H7 (cell line): ENCODE measurements at places on chromosomes 11 and 22.

DNA sequence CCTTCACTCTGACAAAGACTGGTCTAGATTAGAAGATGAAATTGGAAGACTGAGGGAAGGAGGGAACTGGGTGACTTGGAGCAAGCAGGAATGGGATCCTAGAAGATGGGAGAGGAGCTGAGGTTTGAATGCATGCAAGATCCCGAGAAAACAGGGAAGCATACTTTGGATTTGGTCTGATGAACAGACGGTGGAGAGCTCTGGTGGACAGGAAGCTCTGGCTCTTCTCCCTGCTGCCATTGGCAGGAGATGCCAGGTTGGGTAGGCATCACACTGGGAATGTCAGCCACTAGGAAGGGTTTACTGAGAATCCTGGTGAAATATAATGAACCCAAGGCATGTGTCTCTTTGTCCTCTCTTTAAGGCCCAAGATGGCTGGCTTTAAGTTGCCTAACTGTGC is 16.5 kb downstream of the NAV2 start:
- DNase-seq = no peak

GRCh38 chr11:61531044-61531443 is 22.5 kb downstream of the LRRC10B start:
- DNase-seq = no peak

GRCh38 chr11:2837096-2837601 is 48.4 kb downstream of the CDKN1C start:
- DNase-seq = peak; percentile 89

GRCh38 chr11:10751581-10751940 is 515 bp downstream of the CTR9 start:
- DNase-seq = no peak

- peak; percentile 78 for DNase-seq
Measured at GRCh38 chr22:17772958-17773605, 1.2 kb downstream of the BID start.

- peak; percentile 90 for DNase-seq
Measured at GRCh38 chr11:46238078-46238966, 39.1 kb upstream of the CREB3L1 start.

DNA sequence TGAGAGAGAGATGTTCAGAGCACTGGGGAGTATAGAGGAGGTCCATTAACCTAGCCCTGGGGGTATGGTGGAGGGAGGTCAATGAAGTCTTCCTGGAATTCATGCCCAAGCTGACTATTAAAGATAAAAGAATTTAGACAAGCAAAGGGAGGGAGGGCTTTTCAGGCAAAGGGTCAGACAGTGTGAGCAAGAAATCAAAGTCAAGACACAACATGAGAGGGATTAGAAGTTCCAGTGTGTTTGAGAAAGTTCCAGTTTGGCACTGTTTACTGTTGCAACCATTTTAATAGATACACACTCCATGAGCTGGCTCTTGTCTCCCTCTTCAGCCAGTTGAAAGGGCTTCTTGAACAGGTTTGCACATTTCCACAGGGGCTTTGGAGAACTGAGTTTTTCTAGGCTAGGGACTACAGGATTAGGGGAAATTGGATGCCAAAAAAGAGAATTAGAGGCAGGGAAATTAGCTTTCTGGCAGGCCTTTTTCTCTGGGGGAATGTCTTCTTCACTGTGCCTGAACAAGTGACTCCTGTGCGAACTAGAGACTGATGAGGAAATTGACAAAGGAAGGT is 14.7 kb upstream of the NNMT start:
- no peak for DNase-seq

GRCh38 chr22:37105154-37105553 is 4.4 kb downstream of the TMPRSS6 start:
- no peak for DNase-seq

DNA sequence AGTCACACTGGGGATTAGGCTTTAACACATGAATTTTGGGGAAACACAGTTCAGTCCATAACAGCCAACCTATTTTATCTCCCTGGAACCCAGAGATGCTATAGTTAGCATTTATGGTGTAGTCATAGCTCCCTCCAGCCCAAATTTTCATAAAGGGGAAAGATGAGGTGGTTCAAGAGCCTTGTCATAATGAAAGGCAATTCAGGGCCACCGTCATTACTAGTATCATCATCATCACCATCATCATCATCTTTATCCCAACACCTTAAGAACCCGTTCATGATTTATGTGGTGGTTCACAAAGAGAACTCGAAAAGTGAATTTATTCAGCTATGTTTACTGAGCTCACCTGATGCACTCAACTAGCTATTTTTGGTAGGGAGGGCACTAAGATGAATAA is 2.4 kb upstream of the TUBA8 start:
- no peak for DNase-seq

DNA sequence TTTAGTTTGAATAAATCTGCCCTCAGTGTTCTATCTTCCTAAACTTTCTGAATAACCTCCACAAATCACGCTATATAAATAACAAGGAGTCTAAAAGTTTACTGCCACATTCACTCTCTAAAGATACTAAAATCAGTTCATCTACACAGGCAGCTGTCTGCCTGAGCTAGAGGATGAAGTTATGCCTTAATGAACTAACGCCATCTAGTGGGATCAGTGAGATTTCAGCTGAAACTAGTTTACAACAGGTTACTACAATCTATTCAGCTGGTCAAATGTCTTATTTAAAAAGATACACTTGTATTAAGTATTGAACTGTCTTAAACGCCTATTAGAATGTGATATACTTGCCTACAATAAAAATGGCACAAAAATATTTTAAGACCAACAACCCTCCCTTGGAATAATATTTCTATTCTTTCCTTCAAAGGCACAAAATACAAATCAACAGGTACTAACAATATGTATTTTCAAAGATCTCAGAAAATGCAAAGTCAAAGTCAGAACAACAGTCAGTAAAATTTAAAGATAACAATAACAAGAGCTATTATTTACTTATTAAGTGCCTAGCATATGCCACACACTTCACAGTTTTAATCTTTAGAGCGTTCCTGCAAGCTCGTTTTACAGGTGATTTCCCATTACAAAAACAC is 84.1 kb downstream of the LARGE2 start:
- DNase-seq = peak; percentile 44

DNA sequence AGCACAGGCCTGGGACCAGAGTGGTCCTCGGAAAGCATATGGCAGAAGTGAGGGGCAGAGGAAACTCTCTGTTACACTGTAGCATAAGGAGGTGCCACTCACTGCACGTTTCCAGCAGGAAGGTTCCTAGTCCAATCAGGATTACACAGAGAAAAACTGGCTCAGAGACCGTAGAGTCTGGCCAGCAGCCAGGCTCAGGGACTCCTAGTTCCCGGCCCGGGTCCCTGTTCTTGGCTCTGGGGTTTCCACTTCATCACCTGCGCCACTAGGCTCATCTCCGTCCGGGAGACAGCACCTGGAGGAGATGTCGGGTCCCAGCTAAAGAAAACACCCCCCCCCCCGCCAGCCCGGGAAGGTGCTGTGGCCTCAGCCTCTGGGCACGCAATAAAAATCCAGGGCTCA is 1.1 kb downstream of the TTLL12 start:
- DNase-seq = peak; percentile 82

- DNase-seq = no peak
Measured at GRCh38 chr11:60274416-60274815, 6.0 kb upstream of the MS4A4A start.

DNA sequence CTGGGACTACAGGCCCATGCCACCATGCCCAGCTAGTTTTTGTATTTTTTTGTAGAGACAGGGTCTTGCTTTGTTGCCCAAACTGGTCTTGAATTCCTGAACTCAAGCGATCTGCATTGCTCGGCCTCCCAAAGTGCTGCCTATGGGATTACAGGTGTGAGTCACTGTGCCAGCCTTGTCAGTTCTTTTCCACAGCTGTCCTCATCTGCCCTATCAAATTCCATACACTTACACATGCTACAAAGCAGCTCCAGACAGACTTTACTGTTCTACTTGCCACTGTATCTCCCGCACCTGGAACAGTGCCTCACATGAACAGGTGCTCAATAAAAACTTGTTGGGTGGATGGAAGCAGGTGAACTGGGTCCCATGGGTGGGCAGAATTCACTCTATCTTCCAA is 8.2 kb downstream of the STX5 start:
- DNase-seq = no peak

- DNase-seq = peak; percentile 54
Measured at GRCh38 chr22:45885941-45886395, 91.0 kb downstream of the WNT7B start.

GRCh38 chr11:12815129-12815480 is 140.9 kb downstream of the TEAD1 start:
- no peak for DNase-seq

DNA sequence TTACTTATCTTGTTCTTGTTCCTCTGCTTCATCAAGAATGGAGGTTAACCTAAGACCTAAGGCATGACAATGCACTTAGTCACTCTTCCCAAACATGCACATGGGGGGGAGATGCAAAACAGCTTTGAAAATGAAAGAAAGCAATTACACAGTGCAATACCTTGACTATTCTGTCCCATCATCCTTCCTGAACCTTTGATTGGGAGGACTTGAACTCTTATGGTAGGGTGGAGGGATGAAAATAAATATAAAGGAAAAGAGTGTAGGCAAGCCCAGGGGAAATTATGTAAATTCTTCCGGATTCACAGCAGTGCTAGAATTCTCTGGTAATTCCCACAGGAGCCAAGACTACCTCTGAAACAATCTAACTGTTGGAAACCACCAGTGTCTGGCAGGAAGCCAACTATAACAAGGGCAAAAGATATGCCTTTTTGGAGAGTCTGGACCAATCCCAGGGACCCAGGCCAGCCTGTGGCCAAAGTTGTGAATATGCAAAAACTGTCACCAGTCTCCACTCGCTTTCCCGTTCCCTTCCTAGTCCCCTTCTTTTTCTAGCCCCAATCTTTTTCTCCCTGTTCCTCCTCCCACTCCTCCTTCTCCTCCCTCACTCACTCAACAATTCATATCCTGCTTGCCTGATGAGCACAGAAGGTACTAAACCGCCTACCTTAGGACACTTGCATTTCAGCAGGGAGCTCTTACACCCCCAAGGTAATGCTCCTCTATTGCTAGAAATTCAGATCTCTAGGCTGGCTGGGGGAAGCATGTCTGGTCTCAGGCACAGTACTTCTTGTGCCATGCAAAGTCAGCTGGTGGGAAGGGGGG is 2.5 kb upstream of the RCN1 start:
- no peak for DNase-seq

GRCh38 chr11:91163619-91164451 is 941.0 kb upstream of the CHORDC1 start:
- DNase-seq = no peak

- no peak for DNase-seq
Measured at GRCh38 chr11:71180694-71181470, 71.5 kb downstream of the SHANK2 start.

GRCh38 chr11:17718015-17718414 is 1.4 kb upstream of the MYOD1 start:
- DNase-seq = no peak

GRCh38 chr11:18700375-18700774 is 1.8 kb downstream of the TMEM86A start:
- DNase-seq = no peak

DNA sequence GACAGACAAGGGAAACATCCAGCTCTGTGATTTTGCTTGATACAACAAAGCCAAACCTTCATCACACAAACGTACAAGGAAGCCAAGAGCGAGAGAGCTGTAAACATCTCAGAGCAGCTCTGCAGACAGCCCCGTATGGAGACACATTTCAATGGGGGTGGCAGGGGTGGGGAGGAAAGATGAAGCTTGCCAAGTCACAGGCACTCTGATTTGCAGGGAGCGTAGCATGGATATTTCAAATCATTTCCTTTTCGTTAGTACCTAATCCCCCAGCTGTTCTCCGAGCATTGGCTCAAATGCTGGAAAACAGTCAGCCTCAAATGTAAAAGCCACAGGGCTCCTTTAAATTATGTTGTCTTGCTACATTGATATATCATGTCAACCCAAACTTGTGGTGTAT is 458.9 kb upstream of the CADM1 start:
- DNase-seq = no peak

DNA sequence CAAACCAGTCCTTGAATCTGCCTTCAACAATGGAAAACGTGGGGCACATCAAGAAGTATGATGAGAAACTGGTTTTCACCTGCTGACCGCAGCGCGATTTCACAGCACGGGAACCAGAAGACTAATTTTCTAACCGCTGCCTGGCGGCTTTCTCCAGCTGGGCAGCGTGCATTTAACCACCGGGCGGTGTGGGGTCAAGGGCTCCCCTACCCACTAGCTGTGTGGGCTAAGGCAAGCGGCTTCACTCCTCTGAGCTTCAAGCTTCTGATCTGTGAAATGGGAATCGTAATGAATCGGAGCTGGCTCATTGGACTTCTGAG is 4.2 kb downstream of the SHANK2 start:
- no peak for DNase-seq

GRCh38 chr11:27930946-27931345 is 177.0 kb downstream of the KIF18A start:
- no peak for DNase-seq
